CD4-positive, alpha-beta T cell treated with Interleukin-2 at 100 ng/mL for 4 hours (primary cell): ENCODE measurements at places on chromosomes 2 and 18.

DNA sequence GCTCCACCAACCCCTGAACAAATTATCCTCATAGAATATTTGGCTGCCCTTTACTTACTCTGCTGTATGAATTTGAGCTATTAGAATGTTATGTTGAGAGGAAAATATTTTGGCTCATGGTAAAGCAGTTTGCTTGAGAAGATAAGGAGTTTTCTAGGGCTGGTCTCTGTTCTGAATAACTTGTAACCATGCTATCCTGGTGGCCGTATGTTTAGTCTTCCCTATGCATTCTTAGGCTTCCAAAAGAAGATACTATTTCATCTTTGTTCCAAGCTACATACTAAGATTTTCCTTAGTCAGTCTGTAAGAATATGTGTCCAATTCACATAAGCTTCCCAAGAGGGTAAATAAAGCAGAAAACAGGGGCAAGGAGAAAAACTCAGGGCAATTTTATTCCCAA, 1105.1 kb upstream of the PIK3C3 start:
- no peak for DNase-seq

- no peak for DNase-seq
These were observed 3.4 kb downstream of the RPS27A start for GRCh38 chr2:55235724-55236538.

- DNase-seq, result no peak
These were observed 1.7 kb downstream of the MYO1B start for GRCh38 chr2:191246820-191247380.

- no peak for DNase-seq
These were observed 175.5 kb downstream of the CAMKMT start for GRCh38 chr2:44537264-44537663.

- DNase-seq, result no peak
These were observed 115.4 kb upstream of the STK17B start for GRCh38 chr2:196286821-196287220.
